GM18507 (cell line): ENCODE measurements at places on chromosomes 16 and 17.

DNA sequence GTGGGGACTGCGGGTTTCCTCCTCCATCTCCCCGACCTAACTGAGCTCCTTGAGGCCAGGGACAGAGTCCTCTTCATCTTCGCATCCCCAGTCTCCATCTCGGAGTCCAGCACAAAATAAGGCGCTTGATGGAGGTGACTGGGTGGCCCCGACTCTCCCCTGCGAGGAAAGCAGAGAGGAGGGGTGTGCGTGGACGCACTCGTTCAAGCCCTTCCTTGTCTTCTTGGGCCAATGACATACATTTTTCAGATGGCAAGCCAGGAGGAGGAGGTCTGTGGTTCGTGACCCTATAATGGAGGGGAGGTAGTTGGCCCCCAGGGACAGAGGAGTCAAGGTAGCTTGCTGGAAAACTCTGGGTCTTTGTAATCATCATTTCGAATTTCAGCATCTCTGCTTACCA is 17.2 kb downstream of the CRISPLD2 start:
- no peak for DNase-seq

DNA sequence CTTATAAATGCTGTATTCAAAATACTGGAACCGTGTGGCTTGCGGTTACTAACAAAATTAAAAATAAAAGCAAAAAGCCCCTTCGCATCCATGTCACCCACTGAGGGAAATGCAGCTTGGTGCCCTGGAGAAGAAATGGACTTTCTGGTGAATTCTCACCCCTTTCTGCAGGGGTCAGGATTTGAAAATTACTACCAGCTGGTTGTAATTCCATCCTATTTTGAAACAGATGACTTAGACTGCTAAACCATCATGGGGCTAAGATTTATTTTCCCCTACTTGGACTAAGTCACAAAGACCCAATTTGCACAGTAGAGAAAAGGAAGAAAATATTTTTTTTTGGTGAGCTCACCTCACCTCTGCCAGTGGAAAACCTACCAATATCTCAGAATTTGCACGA is 111.4 kb upstream of the MYOCD start:
- no peak for DNase-seq

GRCh38 chr16:57025941-57026777 is 36.8 kb downstream of the NLRC5 start:
- DNase-seq, result no peak

DNA sequence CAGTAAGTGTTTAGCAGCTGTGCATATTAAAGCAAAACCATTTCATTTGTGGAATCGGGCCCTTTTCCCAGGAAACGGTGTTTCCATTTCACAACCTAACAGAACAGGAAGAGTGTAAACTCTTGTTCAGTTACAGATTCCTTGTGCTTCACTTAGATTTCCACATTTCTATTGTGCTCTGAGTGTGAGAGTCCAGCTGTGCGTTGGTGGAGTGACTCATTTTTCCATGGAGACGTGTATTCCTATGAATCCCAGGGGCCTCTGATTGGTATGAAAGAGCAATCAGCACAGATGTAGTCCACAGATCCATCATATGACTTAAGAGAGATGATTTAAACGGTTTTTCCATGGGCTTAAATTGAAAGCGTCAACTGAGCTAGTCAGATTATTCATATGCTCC is 13.3 kb upstream of the CAVIN1 start:
- DNase-seq, result no peak

DNA sequence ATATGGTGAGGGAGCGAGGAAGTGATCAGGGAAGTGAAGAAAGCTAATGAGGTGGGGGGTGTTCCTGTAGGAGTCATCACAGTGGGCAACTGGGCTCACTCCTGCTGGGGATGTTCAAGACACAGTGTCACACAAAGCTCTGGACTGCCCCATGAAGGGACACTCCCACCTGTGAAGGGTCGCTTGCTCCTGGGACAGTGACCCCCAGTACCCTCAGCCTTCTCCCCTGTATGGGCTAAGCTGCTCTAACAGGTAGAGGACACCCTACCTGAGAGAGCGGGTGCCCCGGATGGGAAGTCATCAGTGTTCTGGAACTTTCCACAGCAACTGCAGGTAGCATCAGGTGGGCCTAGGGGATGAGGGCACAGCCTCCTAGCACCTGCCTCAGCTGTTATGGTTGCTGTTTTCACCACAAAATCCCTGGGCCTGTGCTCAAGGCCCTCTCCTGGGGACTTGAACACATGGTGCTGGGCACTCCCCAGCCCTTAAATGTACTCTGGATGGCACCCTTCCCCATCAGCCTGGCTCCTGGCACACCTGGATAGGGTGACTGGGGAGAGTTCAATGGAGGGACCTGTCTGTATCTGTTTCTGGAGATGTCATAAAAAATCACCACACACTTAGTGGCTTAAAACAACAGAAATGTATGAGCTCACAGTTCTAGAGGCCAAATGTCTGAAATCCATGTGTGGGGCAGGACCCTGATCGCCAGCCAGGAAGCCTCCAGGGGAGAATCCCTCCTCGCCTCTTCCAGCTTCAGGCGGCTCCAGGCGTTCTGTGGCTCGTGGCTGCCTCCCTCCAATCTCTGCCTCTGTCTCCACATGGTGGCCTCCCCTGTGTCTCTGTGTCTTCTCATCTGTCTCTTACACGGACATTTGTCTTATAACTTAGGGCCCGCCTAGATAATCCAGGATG is 104.0 kb upstream of the CDH5 start:
- no peak for DNase-seq
